ENCODE measurements at places on chromosomes 6 and 20.

GRCh38 chr6:139370283-139370998 is 4.0 kb downstream of the CITED2 start:
- DNase-seq = no peak

DNA sequence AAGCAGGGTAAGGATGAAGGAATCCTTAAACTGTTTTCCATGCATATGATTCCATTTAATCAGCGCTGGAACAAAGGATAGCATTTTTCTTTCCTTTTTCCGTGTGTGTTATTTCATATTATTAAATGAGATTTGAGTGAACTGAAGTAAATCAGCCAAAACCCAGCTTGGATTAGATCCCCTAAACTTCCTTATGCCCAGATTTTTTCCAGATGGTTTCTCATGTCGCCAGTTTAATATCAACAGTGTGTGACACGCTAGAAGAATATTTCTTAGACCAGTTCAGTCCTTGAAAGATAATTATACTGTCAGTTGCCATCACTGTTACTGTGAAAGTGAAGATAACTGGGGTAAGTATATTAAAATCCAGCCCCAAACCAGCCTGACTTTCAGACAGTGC is 1009.4 kb downstream of the KIF16B start:
- DNase-seq = no peak

- DNase-seq = peak; percentile 6
Measured at GRCh38 chr6:28225056-28225834, at the start of gene ZSCAN9. TSS of gene ZSCAN9 (plus strand) at chr6:28225275. CDS start at chr6:28227085, 1,810 bp downstream.

- DNase-seq = no peak
Measured at GRCh38 chr6:40336296-40336695, 250.9 kb downstream of the LRFN2 start.

GRCh38 chr6:6942831-6943230 is 164.9 kb upstream of the RREB1 start:
- peak; percentile 7 for DNase-seq

DNA sequence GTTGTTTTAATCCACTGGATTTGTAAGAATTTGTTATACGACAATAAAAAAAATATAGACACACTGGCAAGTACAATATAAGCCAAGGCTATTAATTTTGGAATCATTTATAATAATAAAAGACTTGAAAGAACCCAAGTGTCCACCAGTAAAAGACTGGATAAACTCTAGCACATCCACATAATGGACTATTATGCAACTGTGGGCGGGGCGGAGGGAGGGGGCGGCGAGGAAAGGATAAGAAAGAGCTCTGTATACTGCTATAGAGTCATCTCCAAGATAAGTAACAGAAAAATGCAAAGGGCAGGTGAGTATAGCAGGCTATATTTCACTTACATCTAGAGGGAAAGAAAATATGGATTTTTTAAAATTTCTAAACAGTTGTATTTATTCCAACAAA is 123.3 kb downstream of the TBC1D32 start:
- DNase-seq = no peak

DNA sequence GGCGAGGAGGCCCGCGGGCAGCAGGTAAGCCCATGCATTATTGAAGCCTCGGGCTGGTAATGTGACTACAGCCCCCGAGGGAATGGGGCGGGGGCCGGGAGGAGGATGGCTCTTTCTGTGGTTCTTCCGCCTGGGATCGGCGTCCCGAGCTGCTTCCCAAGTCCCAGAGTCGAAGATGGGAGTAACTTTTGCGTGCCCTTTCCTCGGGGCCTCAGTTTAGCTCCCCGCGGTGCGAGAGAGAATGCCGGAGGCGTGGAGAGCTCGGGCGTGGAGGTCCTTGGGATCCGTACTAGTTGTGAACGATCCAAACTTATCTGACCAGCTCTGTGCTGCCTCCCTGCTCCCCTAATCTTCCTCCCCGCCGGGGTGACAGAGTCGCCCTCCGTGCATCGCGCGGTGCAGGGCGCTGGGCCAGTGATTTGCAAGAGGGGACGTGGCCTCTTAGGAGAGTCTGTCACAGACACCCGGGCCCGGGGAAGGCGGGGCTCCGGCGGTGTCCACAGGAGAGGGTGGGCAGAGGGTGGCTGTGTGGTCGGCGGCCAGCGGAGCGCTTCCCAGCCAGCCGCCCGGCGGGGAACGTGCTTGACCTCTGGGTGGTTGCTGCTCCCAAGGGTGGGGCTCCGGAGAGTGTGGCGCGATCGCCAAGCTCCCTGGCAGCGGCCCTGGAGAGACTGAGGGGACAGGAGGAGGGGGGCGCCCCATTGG is 815 bp downstream of the UTRN start:
- no peak for DNase-seq

DNA sequence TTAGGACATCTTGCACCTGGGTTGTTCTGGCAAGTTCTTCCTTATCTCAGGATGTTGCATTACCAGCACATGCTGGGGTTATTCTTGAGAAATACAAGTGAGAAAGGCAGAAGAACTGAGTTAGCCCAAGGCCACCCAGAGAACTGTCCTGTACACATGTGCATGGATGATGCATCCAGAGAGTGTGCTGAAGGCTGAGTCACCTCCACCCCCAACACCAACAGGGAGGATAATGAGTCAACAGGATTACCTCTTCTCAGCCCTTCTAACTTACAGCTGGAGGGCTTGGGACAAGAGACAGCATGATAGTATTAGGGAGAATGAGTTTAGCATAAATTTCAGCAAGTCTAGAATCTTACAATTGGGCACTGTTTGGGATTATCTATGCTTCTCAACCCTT is 8.5 kb downstream of the SCGN start:
- no peak for DNase-seq

DNA sequence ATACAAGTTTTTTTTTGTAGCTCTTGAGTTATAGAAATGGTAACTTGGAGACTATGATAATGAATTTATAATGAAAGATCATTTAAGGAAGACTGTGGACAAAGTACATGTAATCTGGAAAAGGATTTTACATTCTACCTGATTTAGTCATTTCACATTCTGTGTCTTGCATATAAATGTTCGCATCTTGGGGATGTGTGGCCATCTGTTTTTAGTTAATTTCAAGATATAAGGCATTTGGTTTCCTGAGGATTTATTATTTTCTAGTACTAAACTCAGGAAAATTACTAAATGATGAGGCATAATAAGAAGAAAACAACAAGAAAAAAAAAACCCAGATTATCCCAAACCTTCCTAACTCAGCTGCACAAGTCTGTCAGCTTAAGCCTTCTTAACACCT is 112.7 kb upstream of the PRL start:
- DNase-seq = no peak

- DNase-seq = no peak
Measured at GRCh38 chr6:157393669-157394327, 12.8 kb downstream of the ZDHHC14 start.

Measured in T-cell (primary cell).